Effector memory CD8-positive, alpha-beta T cell (primary cell): ENCODE measurements at places on chromosomes 11 and 22.
A peak's percentile ranks its signal among the peaks of the same experiment; 100 is the strongest.

DNA sequence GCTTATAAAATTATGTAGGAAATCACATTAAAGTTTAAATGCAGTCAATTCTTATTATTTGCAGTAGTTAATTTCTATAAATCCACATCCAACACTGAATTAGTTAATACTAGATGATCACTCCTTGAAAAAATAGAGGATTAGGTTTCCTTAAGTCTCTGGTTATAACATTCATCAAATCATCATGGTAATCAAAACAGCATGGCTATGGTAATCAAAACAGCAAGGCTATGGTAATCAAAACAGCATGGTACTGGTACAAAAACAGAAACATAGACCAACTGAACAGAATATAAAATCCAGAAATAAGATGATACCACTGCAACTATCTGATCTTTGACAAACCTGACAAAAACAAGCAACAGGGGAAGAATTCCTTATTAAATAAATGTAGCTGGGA, 814.6 kb upstream of the CCDC179 start:
- H3K36me3 ChIP-seq, result no peaks in the 10 kb centered on the region
- H3K4me3 ChIP-seq, result no peak overlapping the region
- DNase-seq, result no peak
- no peak overlapping the region for H3K27ac ChIP-seq
- H3K27me3 ChIP-seq, result no peaks in the 10 kb centered on the region
- no peaks in the 10 kb centered on the region for H3K4me1 ChIP-seq

DNA sequence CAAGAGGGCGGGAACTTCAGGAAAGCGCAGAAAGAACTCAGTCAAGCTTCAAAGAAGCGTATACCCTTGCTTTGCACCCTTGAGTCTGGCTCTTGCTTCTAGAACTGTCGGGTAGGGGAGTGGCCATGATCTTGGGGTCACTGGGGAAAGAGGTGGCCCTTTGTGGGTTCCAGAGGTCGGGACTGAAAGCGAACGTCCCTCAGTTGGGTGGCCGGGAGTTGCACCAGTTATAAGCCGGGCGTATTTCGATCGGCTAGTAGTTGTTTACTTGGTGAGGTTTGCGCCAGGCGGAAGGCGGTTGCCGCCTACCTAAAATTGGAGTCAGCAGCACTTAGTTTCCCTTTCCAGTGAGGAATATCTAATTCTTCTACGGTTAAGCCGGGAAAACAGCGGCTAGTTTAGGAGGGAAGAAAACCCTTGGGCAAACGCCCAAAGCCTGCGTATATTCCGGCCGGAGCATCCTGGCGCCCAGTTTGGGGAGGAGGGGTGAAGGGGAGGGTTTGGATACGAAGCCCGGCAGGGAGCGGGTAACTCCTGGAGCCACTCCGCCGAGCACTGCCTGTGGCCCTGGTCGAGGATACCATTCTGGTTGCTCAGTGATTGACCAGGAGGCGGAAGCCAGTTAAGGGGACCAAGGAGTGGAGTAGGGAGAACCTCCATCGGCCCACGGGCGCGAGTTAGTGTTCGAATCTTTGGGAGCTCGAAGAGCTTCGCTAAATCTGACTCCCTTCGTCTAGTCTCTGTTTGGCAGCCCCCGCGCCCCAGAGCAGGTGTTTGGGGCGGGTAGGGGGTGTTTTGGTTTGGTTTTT, 807 bp upstream of the WT1 start:
- no peaks in the 10 kb centered on the region for H3K36me3 ChIP-seq
- peaks cover 76% of the 10 kb centered on the region for H3K27me3 ChIP-seq
- DNase-seq, result no peak
- peaks cover 19% of the 10 kb centered on the region for H3K4me1 ChIP-seq
- H3K4me3 ChIP-seq, result peak overlapping the region; percentile 41

GRCh38 chr11:9726321-9727022, 62.6 kb downstream of the SWAP70 start:
- H3K4me1 ChIP-seq, result no peaks in the 10 kb centered on the region
- no peak for DNase-seq
- H3K27me3 ChIP-seq, result no peaks in the 10 kb centered on the region
- peaks cover 7% of the 10 kb centered on the region for H3K36me3 ChIP-seq

DNA sequence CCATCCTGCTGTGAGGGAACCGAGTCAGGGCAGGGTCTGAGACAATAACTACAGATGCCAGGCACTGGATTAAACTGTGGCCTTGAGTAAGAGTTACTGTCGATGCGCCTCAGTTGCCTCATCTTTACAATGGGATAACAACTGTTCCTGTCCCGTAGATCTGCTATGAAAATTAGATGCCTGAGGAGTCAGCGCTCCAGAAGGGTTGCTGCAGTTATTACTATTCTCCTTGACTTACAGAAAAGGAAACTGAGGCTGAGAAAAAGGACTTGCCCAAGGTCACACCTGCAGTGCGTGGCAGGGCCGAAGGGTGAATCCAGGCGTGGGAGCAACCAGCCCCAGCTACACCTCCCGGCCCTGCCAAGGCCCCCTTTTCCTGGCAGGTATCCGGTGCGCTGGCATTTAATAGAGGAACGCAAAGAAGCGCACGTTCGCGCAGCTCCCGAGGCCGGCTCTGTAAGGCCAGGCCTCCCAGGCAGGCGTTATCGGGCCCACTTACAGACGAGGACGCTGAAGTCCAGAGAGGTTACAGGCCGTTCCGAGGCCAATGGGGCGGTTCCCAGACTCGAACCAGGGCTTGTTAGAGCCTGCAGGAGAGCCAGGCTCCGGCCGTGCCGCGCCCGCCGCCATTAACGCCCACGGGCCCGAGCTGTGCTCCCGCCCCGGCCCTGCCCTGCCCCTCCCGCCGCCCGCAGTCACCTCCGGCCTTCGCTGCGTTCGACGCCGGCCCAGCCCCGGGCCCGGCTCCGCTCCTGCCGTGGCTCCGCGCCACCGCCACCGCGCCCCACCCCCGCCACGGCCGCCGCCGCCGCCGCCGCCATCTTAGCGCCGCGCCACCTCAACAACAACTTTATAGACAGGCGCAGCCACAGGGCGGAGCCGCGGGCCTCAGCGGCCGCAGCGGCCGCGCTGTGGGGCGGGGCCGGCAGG, at the start of gene C11orf68:
C11orf68 (minus strand) TSS at position 852 of the 930 bp plus-strand sequence; CDS start at position 821, 31 bp downstream.
- H3K27me3 ChIP-seq, result no peaks in the 10 kb centered on the region
- H3K27ac ChIP-seq, result peak within 1 kb of the TSS; percentile 90
- peaks cover 49% of the 10 kb centered on the region for H3K36me3 ChIP-seq

GRCh38 chr11:10978198-10978597, 120.3 kb upstream of the ZBED5 start:
- no peak for DNase-seq
- peaks cover 23% of the 10 kb centered on the region for H3K27me3 ChIP-seq
- H3K4me1 ChIP-seq, result no peaks in the 10 kb centered on the region
- H3K36me3 ChIP-seq, result no peaks in the 10 kb centered on the region
- H3K27ac ChIP-seq, result no peak overlapping the region
- no peak overlapping the region for H3K4me3 ChIP-seq

DNA sequence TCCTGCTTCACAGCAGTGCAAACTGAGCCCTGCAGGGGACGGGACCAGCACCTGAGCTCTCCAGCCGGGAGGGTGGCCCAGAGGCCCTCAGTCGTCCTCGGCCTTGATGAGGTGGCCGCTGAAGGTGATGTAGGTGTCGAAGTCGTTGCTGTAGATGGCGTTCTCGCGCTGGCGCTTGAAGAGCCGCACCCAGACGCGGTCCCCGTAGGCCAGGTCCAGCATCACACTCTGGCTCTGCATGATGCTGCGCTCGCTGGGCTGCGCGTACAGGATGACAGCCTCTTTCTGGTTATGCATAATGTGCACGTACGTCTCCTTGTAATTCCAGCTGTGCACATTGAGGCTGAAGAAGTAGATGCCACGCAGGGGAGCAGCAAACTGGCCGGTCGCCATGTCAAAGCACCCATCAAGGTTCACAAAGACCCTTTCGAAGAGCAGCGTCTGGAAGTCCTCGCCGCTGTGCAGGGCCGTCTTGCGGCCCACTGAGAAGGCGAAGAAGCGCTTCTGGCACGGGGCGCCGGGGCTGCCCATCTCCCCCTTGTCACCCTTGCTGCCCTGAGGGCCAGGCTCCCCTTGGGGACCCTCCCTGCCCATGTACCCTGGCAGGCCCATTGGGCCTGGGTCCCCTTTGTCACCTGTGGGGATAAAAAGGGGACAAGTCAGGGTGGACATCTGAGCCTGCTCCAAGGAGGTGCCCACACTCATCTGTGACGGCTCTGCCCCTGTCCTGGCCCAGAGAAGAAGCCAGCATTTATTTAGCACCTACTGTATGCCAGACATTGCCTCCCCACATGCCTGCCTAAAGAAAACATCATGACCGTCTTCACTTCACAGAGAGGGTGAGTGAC, 5.7 kb downstream of the C1QTNF6 start:
- DNase-seq, result no peak
- no peak overlapping the region for H3K4me3 ChIP-seq
- no peaks in the 10 kb centered on the region for H3K36me3 ChIP-seq
- no peaks in the 10 kb centered on the region for H3K27me3 ChIP-seq
- peaks cover 50% of the 10 kb centered on the region for H3K4me1 ChIP-seq
- H3K27ac ChIP-seq, result peak overlapping the region; percentile 8

DNA sequence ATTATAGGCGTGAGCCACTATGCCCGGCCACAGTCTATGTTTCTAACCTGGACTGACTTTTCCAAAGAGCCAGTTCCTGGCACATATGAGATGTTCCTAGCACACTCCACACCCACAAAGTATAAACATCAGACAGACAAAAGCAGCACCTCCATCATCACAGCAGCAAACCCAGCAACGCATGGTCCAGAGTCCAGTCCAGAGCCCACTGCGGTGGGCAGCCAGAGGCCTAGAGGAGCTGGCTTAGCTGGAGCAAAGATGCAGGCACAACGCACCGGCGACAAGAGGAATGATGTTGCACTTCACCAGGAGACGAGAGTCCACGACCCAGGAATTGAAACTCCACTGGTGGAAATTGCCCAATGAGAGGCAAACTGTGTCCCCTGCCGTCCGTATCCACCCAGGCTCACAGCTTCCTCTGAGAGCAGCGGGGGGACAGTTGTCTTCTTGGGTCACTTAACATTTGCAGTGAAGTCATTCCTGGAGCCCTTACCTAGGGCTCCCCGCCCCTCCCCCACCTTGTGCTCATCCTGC, 36.6 kb downstream of the RPS6KA4 start:
- H3K4me3 ChIP-seq, result peak overlapping the region; percentile 14
- no peak for DNase-seq
- peaks cover 20% of the 10 kb centered on the region for H3K27me3 ChIP-seq
- H3K36me3 ChIP-seq, result no peaks in the 10 kb centered on the region
- H3K27ac ChIP-seq, result no peak overlapping the region

DNA sequence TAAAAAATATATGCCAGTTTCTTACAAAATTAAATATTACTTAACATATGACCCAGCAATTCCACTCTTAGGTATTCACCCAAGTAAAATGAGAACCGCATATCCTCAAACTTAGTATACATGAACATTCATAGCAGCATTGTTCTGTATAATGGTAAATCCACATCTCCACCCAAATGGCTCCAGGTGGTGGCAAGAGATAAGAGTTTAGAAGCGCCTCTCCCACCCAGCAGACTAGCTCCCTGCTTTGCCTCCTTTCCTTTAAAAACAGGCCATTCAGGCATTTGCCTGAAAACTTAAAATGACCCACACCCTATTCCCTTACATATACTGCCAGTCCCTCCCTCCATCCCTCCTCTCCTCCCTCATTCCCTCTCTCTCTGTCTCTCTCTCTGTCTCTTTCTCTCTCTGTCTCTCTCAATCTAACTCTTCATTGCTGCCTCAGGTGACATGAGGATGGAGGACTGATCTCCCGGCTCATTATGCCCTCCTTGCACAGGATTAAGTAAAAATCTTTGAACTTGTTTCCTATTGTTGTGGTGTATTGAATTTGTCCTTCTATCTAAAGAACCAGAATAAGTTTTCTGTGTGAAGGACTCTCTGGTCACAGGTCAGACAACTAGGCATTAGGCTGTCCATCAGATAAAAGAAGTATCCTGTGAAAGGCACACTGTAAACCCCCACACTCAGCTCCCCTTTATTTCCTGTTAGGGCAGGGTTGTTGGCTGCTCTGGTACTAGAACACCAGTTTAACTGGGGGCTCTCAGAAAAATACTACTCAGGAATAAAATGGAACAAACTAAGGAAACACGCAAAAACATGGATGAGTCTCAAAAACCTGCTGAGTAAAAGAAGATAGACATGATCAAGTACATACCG, 48.3 kb downstream of the RRP8 start:
- DNase-seq, result no peak
- H3K36me3 ChIP-seq, result peaks cover 2% of the 10 kb centered on the region
- H3K27me3 ChIP-seq, result no peaks in the 10 kb centered on the region
- no peaks in the 10 kb centered on the region for H3K4me1 ChIP-seq
- H3K4me3 ChIP-seq, result no peak overlapping the region
- no peak overlapping the region for H3K27ac ChIP-seq

GRCh38 chr11:11876458-11876857, 34.7 kb downstream of the USP47 start:
- H3K4me3 ChIP-seq, result no peak overlapping the region
- DNase-seq, result no peak
- H3K27me3 ChIP-seq, result no peaks in the 10 kb centered on the region
- H3K27ac ChIP-seq, result no peak overlapping the region

DNA sequence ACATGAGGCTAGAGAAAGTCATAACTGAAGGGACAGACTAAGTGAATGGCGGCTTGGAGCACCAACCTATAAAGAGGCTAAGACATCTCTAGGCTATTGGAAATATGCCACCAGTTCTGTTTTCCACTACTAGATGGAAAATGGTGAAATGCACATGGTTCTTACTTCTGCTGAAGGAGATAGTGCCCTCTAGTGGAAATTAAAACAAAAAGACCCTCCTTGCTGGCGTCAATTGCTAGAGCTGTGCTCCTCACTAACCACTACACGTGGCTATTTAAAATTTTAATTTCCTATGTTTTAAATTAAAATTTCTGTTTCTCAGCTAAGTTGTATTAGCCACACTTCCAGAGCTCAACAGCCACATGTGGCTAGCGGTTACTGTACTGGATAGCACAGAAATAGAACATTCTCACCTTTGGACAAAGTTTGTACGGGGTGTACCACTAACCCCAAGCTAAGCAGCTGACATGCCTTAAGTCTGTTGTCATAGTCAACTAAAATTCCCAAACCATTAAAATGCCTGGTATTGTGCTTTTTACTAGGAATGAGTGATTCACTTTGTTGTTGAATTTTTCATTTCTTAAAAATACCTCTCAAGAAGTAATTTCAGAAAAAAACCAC, 34.1 kb upstream of the CALCA start:
- H3K4me3 ChIP-seq, result no peak overlapping the region
- no peak for DNase-seq
- H3K27ac ChIP-seq, result no peak overlapping the region

DNA sequence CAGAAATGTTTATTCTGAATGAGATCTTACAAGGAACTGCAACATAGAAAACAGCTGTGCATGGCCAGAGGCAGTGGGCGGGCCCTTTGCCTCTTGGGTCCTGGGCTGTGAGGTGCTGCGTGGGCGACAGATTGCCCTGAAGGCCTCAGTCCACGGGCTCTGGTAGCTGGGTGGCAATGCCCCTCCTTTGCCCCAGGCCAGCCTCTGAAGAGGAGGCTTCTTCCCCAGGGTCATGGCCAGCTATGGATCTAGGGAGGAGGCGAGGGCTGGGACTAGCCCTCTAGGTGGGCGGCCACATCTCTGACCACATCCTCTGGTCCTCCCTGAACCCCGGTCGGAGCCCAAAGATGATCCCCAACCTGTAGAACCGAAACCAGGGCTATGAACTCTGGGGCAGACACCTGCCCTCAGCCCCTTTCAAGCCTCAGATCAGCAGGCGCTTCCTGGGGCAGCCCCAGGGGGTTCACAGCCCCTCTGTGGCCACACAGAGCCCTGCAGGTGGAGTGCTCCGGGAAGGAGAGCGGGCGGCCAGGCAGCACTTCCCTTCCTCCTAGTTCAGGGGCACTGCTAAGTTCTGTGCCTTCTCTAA, 6.6 kb upstream of the CDC42BPG start:
- DNase-seq, result peak; percentile 63
- peaks cover 74% of the 10 kb centered on the region for H3K4me1 ChIP-seq
- peak overlapping the region; percentile 90 for H3K27ac ChIP-seq
- H3K27me3 ChIP-seq, result no peaks in the 10 kb centered on the region
